ENCODE measurements at places on chromosomes 5 and 9. TPM values are rescaled to one million over a fixed set of nuclear protein-coding genes. Genes with fewer than 3 reads are reported as not detected.

The GCNT1 gene
- total RNA-seq = 26.8 TPM

The SLC36A2 gene
- not detected for total RNA-seq

The SLC6A7 gene
- total RNA-seq = under 0.01 TPM

The SLCO6A1 gene
- not detected for total RNA-seq

The PHYHD1 gene
- 5.9 TPM for total RNA-seq

The ANGPTL2 gene
- 5.9 TPM for total RNA-seq

The DBH gene
- total RNA-seq = not detected

The ZNF483 gene
- total RNA-seq = 1.2 TPM

The ATP10B gene
- not detected for total RNA-seq

The PTBP3 gene
- 22.6 TPM for total RNA-seq

The OLFML2A gene
- total RNA-seq = 0.56 TPM
